Stimulated activated CD8-positive, alpha-beta memory T cell treated with anti-CD3 and anti-CD28 coated beads, Interleukin-4, amount 100 ng/mL, for 1 hour (primary cell): ENCODE measurements at places on chromosomes 7 and 10.

GRCh38 chr7:13104128-13104527 is 416.7 kb downstream of the ARL4A start:
- DNase-seq = no peak

DNA sequence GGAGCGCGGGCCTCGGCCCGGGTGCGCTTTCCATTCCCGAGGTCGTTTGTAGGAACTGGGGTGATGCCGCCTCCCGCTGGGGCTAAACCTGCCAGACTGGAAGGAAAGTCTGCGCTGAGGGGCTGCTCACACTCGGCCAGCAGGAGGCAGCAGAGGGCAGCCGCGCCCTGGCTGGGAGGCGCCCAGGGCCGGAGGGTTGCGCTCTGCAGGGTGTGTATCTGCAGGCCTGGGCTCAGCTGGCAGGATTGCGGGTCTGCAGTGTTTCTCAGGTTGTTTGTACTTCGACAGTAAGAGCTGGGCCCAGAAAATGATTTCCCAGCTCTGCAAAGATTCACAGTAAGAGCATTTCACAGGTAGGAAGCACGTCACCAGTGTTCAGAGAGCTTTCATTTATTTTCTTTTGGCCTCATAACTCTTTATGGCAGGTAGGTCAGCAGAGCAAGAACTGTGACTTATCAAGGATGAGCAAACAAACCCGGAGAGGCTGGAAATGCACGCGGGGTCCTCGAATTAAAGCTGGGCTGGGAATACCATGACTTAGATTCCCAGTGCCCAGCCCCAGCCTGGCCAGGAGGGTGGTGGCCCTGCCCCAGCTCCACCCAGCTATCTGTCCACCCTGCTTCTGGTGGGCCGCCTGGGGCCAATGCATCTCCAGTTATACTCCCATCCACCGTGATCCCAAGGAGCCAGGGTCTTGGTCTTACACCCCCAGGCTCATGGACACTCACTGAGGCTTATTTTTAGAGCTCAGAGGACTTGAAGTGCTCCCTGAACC is 15.2 kb upstream of the PPP2R2D start:
- DNase-seq = peak; percentile 68

DNA sequence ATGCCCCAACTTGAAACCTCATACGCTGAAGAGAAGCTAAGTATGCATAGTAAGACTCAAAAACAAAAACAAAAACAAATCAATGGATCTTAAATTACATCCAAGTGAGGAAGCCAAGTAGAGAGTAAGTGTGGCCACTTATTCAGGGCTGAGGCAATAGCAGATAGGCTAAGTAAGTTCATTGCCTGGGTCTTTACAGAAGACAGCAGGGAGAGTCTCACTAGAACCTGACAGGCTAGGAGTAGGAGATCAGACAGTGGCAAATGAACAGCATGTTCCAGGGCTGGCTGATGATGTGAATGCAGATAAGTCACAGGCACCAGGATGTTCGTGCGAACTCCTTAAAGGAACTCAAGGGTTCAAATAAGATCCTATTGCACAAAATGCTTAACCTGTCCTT is 568.6 kb downstream of the KCNMA1 start:
- DNase-seq = no peak

GRCh38 chr7:11427686-11428273 is 404.2 kb downstream of the THSD7A start:
- no peak for DNase-seq

DNA sequence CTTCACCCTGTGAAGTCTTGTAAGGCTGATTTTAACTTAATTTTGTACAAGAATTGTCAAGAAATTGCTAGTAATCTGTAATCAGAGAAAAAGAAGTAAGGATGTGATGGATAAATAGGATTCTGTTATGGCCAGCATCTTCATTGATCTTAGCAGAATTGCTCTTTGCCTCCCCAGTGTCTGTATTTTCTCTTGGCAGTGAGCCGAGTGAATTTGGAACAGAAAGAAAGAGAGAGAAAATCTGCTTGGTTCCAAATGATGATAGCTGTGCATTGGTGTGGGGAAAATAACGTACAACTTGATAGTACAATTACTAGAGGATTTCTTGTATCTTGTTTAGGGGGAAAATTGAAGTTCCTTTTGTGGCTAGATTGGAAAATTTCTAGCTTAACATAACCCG is 34.6 kb downstream of the VTI1A start:
- DNase-seq = no peak

- no peak for DNase-seq
Measured at GRCh38 chr7:128174386-128174785, 66.7 kb upstream of the LEP start.

GRCh38 chr10:49283491-49283890 is 15.5 kb upstream of the C10orf71 start:
- no peak for DNase-seq

DNA sequence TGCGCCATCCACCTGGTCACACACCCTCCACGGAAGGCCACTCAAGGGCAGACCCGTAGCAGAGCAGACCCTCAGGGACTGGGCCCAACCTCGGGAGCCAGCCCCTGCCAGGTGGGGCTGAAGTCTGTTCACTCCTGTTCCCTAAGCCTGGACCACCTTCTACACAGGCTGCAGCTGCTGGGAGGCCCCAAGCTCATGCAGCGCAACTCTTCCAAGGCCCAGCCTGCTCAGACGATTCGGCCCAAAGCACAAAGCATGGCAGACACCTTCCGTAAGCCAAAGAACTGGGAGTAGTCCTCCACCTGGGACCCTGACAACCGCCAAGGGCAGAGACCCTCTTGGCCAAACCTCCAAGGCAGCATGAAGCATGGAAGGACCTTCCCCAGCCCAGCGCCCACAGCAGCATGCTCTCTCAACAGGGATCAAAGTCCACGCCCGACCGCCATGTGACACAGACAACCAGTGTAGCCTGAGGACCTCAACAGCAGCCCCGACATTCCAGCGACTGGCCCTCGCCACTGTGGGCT is 11.5 kb downstream of the SHH start:
- DNase-seq = no peak

GRCh38 chr7:114997487-114998404 is 75.9 kb downstream of the MDFIC start:
- no peak for DNase-seq

DNA sequence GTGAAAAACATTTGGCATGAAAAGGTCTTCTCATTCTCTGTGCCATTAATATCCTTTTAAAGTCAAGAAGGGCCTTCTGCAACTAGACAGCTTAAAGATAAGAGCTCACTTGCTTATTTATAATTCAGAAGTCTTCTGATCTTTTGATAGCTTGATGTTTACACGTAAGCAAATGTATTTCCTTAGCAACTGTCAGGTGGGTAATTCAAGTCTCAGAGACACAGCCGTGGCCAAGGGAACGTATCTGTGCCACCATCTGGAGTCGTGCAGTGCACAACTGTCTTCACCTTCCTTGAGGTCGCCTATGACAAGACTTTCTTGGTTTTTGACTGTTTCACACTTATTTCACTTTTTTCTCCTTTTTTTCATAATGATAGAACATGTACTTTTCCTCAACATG is 4.0 kb upstream of the NEBL start:
- DNase-seq = no peak

DNA sequence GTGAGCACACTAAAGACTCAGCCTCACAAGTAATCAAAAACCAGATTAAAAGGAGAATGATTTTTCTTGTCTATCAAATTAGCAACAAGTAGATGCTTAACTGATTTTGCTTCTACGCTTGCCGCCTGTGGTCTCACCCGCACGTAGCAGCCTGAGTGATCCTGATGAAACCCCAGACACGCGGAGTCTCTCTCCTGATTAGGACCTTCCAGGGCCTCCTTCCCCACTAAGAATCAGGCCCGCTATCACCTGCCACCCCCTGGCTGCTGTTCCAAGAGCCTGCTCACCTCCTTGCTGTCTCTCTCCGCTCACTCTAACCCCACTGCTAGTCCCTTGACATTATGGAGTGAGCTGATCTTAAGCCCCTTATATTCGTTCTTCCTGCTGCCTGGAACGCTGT is 325.9 kb upstream of the NRP1 start:
- DNase-seq = no peak

DNA sequence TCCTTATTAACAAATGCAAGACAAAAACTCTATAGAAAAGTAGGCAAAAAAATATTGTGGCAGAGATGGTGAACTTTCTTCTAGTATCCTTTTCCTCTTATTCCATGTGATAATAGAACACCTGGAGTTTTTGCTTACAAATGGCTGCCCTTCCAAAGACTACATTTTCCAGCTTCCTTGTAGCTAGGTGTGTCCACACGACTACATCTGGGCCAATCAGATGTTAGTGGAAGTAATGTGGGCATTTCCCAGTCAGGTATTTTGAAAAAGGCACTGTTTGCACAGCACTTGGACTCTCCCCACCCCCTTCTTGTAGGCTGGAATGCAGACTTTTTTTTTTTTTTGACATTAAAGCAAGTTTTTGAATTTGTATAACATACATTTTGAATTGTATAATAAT is 105.5 kb upstream of the TBX20 start:
- DNase-seq = no peak

DNA sequence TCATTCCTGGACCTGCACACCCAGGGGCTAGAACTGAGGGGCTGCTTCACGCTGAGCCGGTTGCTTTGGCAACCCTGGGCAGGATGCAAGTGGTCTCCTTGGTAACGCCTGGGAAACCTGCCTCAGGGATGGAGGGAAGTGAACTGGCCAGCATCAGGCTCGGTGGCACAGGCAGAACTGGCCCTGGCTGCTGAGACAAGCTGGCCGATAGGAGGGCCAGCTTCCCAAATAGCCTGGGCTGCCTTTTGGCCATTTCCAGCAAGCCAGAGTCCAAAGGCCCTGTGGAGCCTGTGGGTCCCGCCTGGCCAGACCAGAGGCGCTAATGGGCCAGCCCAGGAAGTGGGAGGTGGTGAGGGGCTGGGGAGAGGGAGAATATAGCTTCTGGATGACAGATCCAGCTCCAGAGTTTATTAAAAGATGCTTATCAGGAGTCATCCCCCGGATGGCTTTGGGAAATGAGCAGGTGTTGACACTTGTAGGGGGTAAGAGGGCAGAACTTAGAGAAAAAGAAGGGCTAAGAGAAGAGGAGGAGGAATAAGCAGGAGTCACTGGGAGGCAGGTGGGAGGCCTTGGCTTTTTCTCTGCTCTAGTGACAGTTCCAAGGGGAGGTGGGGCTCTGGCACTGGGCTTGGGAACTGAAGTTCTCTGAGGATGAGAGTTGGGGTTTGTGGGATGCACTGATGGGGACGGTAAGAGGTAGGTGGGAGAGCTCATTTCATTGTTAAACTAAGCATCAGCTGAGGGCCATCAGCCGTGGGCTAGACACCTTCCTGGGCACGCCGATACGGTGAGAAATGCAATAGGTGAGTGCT is 9.6 kb downstream of the NEURL1 start:
- DNase-seq = no peak

DNA sequence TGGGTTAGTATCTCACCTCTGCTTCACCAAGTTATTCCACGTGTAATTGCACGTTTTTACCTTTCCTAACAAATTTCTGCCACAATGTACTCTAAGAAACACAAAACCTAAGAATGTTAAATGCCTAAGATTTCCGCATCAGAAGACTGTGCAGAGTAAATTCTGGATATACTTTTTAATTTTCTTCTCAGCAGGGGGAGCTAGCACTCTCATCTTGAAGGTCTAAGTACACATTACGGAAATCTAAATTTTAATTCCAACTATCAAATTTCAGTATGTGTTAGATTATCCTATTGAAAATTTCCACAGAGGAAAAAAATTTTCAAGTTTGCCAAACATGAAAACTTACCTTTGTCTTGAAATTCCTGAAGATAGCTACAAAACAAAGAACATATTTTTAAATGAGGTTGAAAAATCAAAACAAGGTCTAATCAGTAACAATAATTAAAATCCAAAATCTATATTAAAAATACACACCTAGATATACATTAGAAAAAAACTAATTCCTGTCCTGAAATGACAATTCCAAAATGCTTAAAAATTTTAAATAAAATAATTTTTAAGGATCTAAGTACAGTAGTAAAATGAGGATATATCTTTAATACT is 10.5 kb downstream of the SKAP2 start:
- no peak for DNase-seq

GRCh38 chr7:146176860-146177259 is 60.3 kb downstream of the CNTNAP2 start:
- DNase-seq = no peak

- no peak for DNase-seq
Measured at GRCh38 chr7:127652333-127653248, 597 bp downstream of the SND1 start.

- no peak for DNase-seq
Measured at GRCh38 chr10:13890233-13891127, 303.7 kb downstream of the PRPF18 start.

- DNase-seq = no peak
Measured at GRCh38 chr10:34607894-34608293, 207.2 kb downstream of the PARD3 start.

DNA sequence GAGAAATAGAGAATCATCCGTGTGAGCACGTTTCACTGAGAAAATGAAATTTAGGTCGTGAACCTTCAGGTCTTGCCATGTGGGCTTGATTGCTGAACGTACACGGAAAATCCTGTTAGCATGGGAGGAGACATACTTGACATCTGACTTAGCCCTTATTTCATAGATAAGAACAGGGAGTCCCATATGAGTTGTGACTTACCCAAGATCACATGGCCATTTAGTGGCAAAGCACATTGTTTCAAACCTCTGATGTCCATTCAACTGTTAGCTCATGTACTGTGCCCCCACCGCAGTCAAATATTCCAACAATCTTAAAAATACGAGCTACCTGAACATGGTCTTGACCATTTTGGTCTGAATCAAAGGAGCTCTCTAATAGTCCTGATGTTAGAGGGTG is 411.2 kb upstream of the FZD8 start:
- no peak for DNase-seq

DNA sequence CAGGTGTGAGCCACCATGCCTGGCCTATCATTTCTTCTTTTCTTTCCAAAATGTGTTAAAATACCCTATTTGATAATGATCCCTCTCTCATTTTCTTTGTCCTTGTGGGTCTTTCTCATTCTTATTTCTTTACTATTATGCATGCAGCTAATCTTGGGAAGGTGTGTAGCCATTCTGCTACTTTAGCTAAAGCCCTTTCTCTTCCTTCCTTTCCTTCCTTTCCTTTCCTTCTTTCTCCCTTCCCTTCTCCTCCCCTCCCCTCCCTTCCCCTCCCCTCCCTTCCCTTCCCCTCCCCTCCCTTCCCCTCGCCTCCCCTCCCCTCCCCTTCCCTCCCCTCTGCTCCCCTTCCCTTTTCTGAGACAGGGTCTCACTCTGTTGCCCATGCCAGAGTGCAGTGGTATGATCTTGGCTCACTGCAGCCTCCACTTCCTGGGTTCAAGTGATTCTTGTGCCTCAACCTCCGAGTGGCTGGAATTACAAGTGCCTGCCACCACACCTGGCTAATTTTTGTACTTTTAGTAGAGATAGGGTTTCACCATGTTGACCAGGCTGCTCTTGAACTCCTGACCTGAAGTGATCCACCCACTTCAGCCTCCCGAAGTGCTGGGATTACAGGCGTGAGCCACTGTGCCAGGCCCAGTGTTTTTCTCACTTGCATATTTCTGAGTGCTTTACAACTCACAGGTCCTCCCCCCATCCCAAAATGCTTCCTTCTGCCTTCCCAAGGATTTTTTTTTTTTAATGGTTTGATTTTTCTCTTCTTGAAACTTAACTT is 42.3 kb downstream of the HIP1 start:
- DNase-seq = no peak
